CD4-positive, alpha-beta T cell (primary cell): ENCODE measurements at places on chromosomes 6 and 20.

GRCh38 chr6:158222066-158222465, 53.9 kb downstream of the GTF2H5 start:
- H3K4me1 ChIP-seq = peaks cover 2% of the 10 kb centered on the region
- H3K27ac ChIP-seq = no peak overlapping the region
- no peaks in the 10 kb centered on the region for H3K36me3 ChIP-seq
- no peak for DNase-seq
- H3K4me3 ChIP-seq = no peak overlapping the region

- H3K4me3 ChIP-seq = no peak overlapping the region
- H3K36me3 ChIP-seq = no peaks in the 10 kb centered on the region
- H3K27me3 ChIP-seq = no peaks in the 10 kb centered on the region
- DNase-seq = no peak
Measured at GRCh38 chr6:5457041-5457440, 195.7 kb downstream of the FARS2 start.

DNA sequence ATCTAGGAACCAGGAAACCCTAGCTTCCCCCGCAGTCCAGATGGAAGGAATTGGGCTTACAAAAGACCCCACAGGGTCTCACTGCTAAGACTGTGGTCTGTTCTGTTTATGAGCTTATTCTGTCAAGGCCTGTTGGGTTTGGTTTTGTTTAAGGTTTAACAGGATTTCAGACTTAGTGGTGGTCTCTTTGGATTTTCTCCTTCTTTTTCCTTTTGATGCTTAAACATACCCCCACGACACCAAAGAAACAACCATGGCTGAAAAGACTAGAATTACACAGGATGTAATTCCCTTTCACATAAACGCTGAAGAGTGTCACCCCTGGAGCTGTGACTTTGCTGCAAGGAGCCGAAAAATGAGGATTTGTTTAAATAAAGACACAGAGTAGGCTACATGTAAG, 408.6 kb downstream of the PREX1 start:
- no peak overlapping the region for H3K27ac ChIP-seq
- no peak for DNase-seq
- H3K4me3 ChIP-seq = no peak overlapping the region
- no peaks in the 10 kb centered on the region for H3K4me1 ChIP-seq

DNA sequence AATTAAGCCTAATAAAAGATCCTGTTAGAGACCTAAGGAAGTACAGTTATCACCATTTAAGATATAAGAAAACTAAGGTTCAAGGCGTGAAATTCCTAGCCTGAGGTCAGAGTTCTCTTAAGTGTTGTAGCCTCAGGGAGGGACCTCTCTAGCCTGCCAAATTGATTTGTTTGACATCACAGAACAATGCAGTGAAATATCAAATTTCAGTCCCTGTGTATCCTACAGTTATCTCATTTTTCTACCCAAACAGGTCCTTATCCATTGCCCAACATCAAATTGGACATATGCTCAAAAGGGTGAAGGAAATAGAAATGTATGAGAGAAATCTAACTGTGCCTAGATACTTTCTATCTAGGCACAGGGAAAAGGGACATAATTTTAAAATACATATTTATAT, 63.0 kb downstream of the NCOA7 start:
- peaks cover 27% of the 10 kb centered on the region for H3K36me3 ChIP-seq
- no peak for DNase-seq
- no peaks in the 10 kb centered on the region for H3K27me3 ChIP-seq
- H3K4me1 ChIP-seq = no peaks in the 10 kb centered on the region

DNA sequence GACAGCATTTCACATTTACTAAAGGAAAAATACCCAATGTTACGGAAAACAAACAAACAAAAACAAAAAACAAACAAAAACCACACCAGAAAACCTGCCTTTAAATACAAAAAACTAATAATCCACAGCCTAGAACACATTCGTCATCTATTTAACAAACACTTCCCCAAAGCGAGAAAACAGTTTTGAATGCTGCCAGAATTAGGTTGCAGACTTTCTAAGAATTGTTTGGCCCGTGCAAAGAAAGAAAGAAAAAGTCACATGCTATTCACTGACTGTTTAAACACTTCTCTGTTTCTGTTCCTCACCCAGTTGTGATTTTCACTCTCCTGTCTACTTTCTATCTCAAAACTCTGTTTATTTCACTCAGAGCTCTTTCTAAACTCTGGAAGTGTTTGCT, 52.5 kb downstream of the BCAS1 start:
- DNase-seq = peak; percentile 13
- H3K27ac ChIP-seq = no peak overlapping the region
- H3K27me3 ChIP-seq = no peaks in the 10 kb centered on the region
- H3K4me3 ChIP-seq = no peak overlapping the region

DNA sequence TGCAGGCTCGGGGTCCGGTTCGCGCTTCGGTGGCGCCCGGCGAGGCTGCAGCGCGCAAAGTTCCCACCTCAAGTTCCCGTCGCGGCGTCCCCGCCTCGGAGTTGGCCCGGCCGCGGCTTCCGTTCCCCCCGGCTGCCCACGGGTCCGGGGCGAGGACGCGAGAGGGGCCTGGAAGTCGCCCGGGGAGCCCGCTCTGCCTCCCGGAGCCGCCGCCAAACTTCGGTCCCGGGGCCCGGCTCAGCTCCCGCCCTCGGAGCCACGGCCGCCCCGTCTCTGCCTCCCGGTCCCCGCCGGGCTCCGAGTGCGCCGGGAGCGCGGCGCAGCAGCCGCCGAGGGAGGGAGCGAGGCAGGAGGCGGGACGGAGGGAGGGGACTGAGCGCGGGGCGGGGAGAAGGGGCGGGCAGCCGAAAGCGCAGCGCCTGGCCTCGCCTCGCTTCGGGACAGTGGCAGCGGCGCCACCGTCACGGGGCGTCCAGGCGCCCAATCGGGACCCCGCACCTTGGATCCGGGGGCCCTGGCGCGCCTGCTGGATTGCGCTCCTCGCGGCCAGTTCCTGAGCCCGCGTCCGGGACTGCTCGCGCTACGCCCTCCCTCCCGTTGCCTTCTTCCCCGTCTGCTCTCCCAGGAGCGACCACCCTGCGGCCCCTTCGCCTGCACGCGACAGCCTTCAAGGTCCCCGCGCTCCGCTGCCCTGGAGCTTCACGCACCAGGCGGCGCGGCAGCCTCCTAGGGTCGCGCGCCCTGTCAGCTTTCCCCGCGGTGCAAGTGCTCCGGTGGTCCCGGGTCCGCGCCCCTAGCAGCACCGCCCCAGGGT, at the start of gene KCNG1:
TSS of gene KCNG1 (minus strand) at position 305 of the 814 bp plus-strand sequence. CDS start 12,769 bp downstream, outside the sequence.
- DNase-seq = no peak
- peaks cover 10% of the 10 kb centered on the region for H3K4me1 ChIP-seq
- no peak within 1 kb of the TSS for H3K27ac ChIP-seq

DNA sequence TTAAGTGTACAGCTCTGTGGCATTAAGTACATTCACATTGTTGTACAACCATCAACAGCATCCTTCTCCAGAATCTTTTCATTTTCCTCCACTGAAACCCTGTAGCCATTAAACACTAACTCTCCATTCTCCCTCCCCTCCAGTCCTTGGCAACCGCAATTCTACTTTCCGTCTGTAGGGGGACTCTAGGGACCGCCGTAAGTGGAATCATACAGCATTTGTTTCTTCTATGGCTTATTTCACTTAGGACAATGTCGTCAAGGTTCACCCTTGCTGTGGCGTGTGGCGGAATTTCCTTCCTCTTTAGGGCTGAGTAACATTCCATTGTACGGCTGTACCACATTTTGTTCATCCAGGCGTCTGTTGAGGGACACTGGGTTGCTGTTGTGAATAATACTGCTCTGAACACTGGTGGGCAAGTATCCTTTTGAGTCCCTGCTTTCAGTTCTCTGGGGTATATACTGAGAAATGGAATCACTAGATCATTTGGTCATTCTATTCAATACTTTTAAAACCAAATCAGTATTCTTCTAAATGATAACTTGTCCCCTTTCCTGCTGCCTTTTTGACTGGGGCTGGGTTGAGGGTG, 50.7 kb downstream of the PPP1R3G start:
- H3K4me1 ChIP-seq = no peaks in the 10 kb centered on the region
- no peak overlapping the region for H3K4me3 ChIP-seq
- no peak overlapping the region for H3K27ac ChIP-seq
- no peaks in the 10 kb centered on the region for H3K36me3 ChIP-seq

- H3K36me3 ChIP-seq = no peaks in the 10 kb centered on the region
- H3K27ac ChIP-seq = no peak overlapping the region
- H3K27me3 ChIP-seq = peaks cover 21% of the 10 kb centered on the region
- DNase-seq = no peak
Measured at GRCh38 chr20:584161-584970, 25.7 kb downstream of the TCF15 start.

DNA sequence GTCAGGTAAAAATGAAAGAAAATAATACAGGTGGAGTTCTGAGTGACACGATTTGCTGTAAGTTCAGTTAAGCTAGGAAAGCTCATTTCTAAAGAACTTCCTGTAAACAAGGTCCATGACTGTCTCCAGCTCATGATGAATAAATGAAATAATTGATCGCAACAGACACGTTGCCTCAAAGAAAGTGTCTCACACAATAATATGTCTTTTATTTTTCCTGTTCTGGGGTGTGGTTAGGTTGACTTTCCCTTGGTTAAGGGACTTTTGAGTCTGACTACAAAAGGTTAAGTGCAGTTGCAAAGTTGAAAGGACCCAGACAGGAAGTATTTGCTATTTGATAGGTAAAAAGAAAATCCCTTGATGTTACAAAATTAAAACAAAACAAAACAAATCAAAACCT, 304.2 kb upstream of the PRDM1 start:
- H3K27me3 ChIP-seq = no peaks in the 10 kb centered on the region
- peak overlapping the region; percentile 18 for H3K27ac ChIP-seq
- H3K4me3 ChIP-seq = peak overlapping the region; percentile 29
- peaks cover 14% of the 10 kb centered on the region for H3K4me1 ChIP-seq
- DNase-seq = peak; percentile 70

GRCh38 chr6:39765508-39766065, 26.6 kb upstream of the DAAM2 start:
- no peak for DNase-seq
- peaks cover 6% of the 10 kb centered on the region for H3K27me3 ChIP-seq
- H3K4me1 ChIP-seq = no peaks in the 10 kb centered on the region
- H3K4me3 ChIP-seq = no peak overlapping the region
- H3K27ac ChIP-seq = no peak overlapping the region
- H3K36me3 ChIP-seq = no peaks in the 10 kb centered on the region

- no peak for DNase-seq
- no peaks in the 10 kb centered on the region for H3K4me1 ChIP-seq
- H3K27ac ChIP-seq = no peak overlapping the region
- H3K4me3 ChIP-seq = no peak overlapping the region
- H3K27me3 ChIP-seq = peaks cover 4% of the 10 kb centered on the region
Measured at GRCh38 chr20:38203337-38203980, 38.4 kb upstream of the TGM2 start.

DNA sequence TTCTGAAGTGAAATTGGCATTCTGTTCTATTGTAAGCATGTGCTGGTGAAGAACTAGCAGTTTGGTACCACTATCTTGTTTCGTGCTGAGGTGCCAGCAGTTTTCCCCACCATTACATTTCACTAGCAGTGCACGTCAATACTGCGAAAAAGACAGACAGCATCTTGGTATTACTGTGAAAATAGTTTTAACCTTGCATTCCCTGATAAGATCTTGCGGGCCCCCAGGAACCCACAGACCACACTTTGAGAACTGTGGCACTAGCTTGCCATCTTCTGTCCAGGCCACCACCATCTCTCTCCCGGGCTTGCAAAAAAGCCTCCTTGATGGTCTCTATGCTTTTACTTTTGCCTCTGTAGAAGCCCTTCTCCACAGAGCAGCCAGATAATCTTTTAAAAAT, 185.7 kb downstream of the BACH2 start:
- DNase-seq = peak; percentile 84
- H3K4me1 ChIP-seq = peaks cover 33% of the 10 kb centered on the region
- H3K4me3 ChIP-seq = no peak overlapping the region
- no peaks in the 10 kb centered on the region for H3K36me3 ChIP-seq
- H3K27ac ChIP-seq = no peak overlapping the region

GRCh38 chr6:144217797-144218196, 67.3 kb upstream of the UTRN start:
- no peak for DNase-seq
- H3K36me3 ChIP-seq = no peaks in the 10 kb centered on the region
- no peak overlapping the region for H3K4me3 ChIP-seq
- H3K27me3 ChIP-seq = no peaks in the 10 kb centered on the region

- H3K4me3 ChIP-seq = no peak overlapping the region
- peaks cover 7% of the 10 kb centered on the region for H3K27me3 ChIP-seq
- no peaks in the 10 kb centered on the region for H3K36me3 ChIP-seq
- no peaks in the 10 kb centered on the region for H3K4me1 ChIP-seq
Measured at GRCh38 chr20:4326195-4327065, 311.1 kb upstream of the RNF24 start.

GRCh38 chr6:25962149-25963127, at the start of gene TRIM38:
TRIM38 (plus strand) TSS chr6:25962802; CDS start chr6:25966523, 3,721 bp downstream.
- H3K36me3 ChIP-seq = peaks cover 30% of the 10 kb centered on the region
- DNase-seq = peak; percentile 63
- H3K27ac ChIP-seq = peak within 1 kb of the TSS; percentile 88
- H3K27me3 ChIP-seq = no peaks in the 10 kb centered on the region
- peak within 1 kb of the TSS; percentile 86 for H3K4me3 ChIP-seq

- H3K36me3 ChIP-seq = no peaks in the 10 kb centered on the region
- H3K4me3 ChIP-seq = peak overlapping the region; percentile 33
- H3K27ac ChIP-seq = no peak overlapping the region
- peaks cover 27% of the 10 kb centered on the region for H3K27me3 ChIP-seq
- H3K4me1 ChIP-seq = peaks cover 21% of the 10 kb centered on the region
- DNase-seq = no peak
Measured at GRCh38 chr6:106974999-106975737, 639 bp upstream of the CD24 start.

GRCh38 chr20:40939667-40940066, 89.0 kb upstream of the TOP1 start:
- no peaks in the 10 kb centered on the region for H3K27me3 ChIP-seq
- no peak for DNase-seq

GRCh38 chr6:8065519-8065911, 1.3 kb upstream of the BLOC1S5 start:
- H3K36me3 ChIP-seq = peaks cover 8% of the 10 kb centered on the region
- H3K27me3 ChIP-seq = no peaks in the 10 kb centered on the region
- peaks cover 20% of the 10 kb centered on the region for H3K4me1 ChIP-seq
- H3K4me3 ChIP-seq = no peak overlapping the region

GRCh38 chr6:127938701-127939100, 37.8 kb upstream of the THEMIS start:
- H3K27me3 ChIP-seq = no peaks in the 10 kb centered on the region
- no peak overlapping the region for H3K27ac ChIP-seq
- no peak overlapping the region for H3K4me3 ChIP-seq
- peaks cover 7% of the 10 kb centered on the region for H3K4me1 ChIP-seq

- H3K4me3 ChIP-seq = no peak overlapping the region
- H3K27me3 ChIP-seq = no peaks in the 10 kb centered on the region
- no peak overlapping the region for H3K27ac ChIP-seq
- no peak for DNase-seq
- H3K4me1 ChIP-seq = no peaks in the 10 kb centered on the region
Measured at GRCh38 chr6:118632359-118632758, 19.0 kb downstream of the CEP85L start.
